ENCODE measurements at places on chromosomes 13 and 19.
A peak's percentile ranks its signal among the peaks of the same experiment; 100 is the strongest.

GRCh38 chr13:23619068-23619855 is 49.0 kb downstream of the TNFRSF19 start:
- no peak for DNase-seq

GRCh38 chr13:33610438-33611120 is 207.4 kb upstream of the RFC3 start:
- DNase-seq = no peak

- DNase-seq = no peak
Measured at GRCh38 chr13:113023694-113024430, 54.8 kb downstream of the MCF2L start.

DNA sequence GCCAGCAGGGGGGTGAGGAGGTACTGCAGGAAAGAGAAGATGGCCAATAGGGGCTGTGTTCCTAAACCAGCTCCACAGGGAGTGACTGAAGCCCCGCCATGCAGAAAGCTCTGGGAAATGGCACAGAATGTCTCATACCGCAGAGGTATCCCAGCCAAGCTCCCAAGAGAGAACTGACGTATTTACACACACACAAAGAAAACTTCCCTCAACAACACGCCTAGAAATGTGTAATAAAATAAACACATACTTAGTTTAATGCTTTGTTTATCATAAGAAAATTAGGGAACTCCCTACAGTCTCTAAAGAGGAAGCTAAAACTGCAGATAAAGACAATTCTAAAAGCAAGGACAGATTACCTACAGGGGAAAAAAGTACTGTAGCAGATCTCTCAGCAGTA is 40.0 kb downstream of the ESD start:
- DNase-seq = no peak

- DNase-seq = peak; percentile 57
Measured at GRCh38 chr19:17420475-17420924, 653 bp downstream of the MVB12A start.

DNA sequence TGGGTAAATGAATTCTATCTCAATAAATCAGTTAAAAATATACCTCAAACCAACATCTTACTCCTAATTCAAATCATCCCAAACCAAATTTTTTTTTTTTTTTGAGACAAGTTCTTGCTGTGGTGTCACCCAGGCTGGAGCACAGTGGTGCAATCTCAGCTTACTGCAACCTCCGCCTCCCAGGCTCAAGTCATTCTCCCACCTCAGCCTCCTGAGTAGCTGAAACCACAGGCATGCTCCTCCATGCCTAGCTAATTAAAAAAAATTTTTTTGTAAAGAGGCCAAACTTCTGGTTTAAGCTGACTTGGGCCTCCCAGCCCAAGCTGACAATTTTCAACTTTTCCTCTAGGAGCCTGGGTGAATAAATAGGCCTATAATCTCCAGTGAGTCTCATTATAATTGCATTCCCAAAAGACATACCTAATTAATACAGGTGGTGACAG is 22.1 kb upstream of the OLFM2 start:
- DNase-seq = no peak

GRCh38 chr13:50810998-50811397 is 32.5 kb downstream of the DLEU7 start:
- DNase-seq = no peak

GRCh38 chr19:38024992-38025908 is 118.2 kb downstream of the SIPA1L3 start:
- no peak for DNase-seq

GRCh38 chr19:40419066-40419612 is 6.0 kb upstream of the PRX start:
- no peak for DNase-seq

DNA sequence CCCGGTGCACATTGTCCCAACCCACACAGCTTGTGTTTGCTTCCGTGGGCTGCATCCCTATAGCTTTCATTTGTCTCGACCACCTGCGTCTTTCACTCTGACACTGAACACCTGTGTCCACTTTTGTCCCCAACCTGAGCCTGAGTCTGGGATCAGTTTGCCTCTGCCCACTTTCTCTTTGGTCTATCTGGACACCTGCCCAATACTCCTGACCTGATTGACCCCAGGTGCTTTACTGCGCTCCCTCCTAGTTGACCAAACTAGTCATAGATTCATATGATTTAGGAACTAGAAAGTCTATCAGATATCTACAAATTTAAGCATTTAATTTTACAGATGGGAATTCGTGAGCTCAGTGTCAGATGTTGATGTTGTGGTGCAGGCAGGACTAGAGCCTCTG is 209.9 kb downstream of the DCT start:
- no peak for DNase-seq

DNA sequence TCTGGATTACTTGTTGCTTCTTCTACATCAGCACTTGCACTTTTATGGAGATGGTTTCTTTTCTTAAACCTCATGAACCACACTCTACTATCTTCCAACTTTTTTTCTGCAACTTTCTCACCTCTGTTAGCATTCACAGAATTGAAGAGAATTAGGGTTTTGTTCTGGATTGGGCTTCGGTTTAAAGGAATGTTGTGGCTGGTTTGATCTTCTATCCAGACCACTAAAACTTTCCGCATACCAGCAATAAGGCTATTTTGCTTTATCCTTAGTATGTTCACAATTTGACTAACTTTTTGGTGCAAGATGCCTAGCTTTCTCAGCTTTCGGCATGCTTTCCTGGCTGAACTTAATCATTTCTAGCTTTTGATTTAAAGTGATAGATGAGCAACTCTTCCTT is 666.7 kb upstream of the MIR17HG start:
- DNase-seq = no peak

Measured in pancreas (tissue), 10 donors.